ENCODE measurements at places on chromosomes 1 and 21.

- no peak for DNase-seq
These were observed 43.2 kb downstream of the HHAT start for GRCh38 chr1:210371916-210372315.

- no peak for DNase-seq
These were observed 12.5 kb downstream of the CHML start for GRCh38 chr1:241627453-241628259.

DNA sequence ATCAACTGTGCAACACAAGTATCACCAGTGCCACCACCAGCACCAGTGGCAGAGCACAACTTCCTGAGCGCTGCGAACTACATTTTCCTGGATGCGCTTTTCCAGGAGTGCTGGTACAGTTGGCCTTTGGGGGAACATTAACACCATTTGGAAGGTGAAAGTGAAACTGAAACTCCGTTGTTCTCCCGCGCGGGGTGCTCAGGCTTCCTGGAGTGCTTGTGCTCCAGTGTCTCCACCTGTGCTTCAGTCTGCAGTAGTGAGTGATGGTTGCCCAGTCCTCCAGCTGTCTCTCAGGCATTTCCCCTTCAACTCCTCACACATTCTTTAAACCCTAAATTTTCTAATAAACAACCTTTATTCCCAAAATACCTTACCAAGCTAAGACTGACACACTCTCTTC, 187.8 kb downstream of the LRRIQ3 start:
- DNase-seq, result no peak

- no peak for DNase-seq
These were observed 16.9 kb upstream of the PWP2 start for GRCh38 chr21:44090325-44090724.

- DNase-seq, result no peak
These were observed 25.7 kb upstream of the PEX10 start for GRCh38 chr1:2438038-2438437.
